Endothelial cell of umbilical vein (primary cell): ENCODE measurements at places on chromosomes 6 and 20. TPM values are rescaled to one million over a fixed set of nuclear protein-coding genes. Genes with fewer than 3 reads are reported as not detected.

DNA sequence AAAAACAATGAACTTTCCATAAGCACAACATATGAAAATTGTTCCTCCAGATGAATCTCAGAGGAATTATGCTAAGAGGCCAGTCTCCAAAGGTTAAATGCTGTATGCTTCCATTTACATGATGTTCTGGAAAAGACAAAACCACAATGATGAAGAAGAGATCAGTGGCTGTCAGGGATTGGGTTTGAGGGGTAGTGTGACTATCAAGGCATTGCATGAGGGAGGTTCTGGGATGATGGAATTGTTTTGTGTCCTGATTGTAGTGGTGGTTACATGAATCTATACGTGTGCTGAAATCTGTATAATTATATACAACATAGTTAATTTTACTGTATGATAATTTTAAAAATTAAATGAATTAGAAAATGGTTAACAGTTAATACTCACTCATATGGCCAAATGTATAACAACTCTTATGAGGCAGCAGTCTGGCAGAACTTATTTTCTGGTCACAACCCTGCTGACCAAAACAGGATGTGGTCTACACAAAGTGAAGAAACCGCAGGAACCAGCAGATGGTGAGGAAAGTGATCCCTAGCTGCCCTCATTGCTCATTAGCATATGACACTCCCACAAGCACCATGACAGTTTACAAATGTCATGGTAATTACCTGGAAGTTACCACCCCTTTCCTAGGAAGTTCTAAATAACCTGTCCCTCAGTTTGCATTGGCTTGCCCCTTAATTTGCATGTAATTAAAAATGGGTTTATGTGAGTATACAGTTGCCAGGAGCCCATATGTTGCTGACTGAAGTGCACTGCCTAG, 31.9 kb downstream of the NSFL1C start:
- peak overlapping the region; percentile 50 for H3K27ac ChIP-seq
- H3K4me3 ChIP-seq, result no peak overlapping the region

DNA sequence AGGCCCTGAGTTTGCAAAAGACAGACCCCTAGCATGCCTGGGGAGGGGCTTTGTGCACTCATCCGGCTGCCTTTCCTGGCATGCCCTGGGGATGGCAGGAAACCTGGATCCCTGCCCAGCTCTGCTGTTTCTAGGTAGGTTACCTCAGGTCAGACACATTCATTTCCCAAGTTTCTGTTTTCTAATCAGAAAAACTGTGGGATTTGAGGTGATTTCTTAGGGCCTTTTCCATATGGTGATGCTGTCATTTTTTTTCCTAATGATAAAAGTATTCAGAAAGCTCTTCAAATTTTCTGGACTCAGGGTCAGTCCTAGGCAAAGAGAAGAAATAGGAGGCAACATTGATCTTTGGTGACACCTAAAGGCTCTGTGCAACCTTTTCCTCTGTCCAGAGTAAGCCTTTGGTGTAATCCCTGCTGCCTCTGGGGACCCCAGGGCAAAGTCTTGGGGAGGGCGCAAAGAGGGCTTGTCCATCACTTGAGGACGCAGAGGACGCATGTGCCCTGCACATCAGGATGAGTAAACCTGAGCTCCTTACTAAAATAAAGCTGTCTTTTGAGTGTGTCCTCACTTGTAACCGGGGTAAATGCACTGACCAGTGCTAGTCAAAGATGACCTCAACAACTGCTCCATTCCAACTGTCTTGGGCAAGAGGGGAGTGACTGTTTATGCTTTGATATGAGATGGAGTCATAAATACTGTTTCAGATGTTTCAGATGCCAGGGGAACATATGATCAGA, 13.5 kb upstream of the TRAM2 start:
- peak; percentile 59 for DNase-seq
- no peaks in the 10 kb centered on the region for H3K36me3 ChIP-seq
- no peak overlapping the region for H3K27ac ChIP-seq
- H3K27me3 ChIP-seq, result no peaks in the 10 kb centered on the region
- H3K4me1 ChIP-seq, result peaks cover 14% of the 10 kb centered on the region

The VARS2 gene
- total RNA-seq, result 32.5 and 34.3 TPM in 2 replicates

DNA sequence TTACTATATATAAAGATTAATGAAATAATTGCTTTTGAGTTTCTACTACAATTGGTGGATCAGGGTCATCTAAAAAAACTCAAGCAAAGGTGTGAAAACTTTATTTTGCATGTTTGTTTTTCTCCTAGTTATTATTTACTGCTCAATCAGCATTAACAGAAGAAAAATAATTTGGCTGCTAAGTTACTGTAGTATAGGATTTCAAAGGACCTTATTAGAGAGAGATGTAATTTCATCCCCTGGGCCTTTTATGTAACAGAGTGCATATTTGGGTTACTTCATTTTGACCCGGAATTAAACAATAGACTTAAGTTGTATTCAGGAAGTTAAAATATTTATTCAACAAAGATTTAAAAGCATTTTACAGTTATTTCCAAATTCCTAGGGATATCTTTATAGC, 49.8 kb downstream of the EYA4 start:
- H3K27me3 ChIP-seq, result no peaks in the 10 kb centered on the region
- no peak overlapping the region for H3K27ac ChIP-seq
- no peak overlapping the region for H3K4me3 ChIP-seq
- no peaks in the 10 kb centered on the region for H3K4me1 ChIP-seq
- no peak for DNase-seq
- H3K36me3 ChIP-seq, result no peaks in the 10 kb centered on the region

DNA sequence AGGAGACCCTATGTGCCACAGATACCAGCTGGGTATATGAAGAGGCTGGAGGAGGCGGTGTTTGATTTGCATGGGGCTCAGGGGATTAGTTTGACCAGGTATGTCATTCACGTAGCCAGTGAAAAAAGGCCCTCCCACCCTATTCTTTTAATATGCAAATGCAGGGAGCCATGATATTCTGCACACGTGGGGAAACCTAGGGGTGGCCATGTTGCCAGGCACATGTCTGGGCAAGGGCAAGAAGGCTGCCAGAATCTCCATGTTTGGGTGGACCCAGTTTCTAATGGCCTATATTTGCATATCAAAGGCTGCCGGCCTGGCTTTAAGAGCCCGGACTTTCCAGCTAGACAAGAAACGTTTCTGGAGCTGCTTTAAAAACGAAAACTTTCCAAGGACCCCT, 60.4 kb downstream of the SOX4 start:
- H3K4me1 ChIP-seq, result no peaks in the 10 kb centered on the region
- DNase-seq, result no peak
- H3K27me3 ChIP-seq, result no peaks in the 10 kb centered on the region
- H3K36me3 ChIP-seq, result no peaks in the 10 kb centered on the region
- H3K27ac ChIP-seq, result no peak overlapping the region
- no peak overlapping the region for H3K4me3 ChIP-seq

GRCh38 chr6:391559-392440, at the start of gene IRF4:
Gene IRF4, plus strand, starts transcription at chr6:391752. Its CDS starts 1,401 bp downstream, at chr6:393153.
- peak within 1 kb of the TSS; percentile 4 for H3K4me3 ChIP-seq
- no peaks in the 10 kb centered on the region for H3K36me3 ChIP-seq
- H3K27me3 ChIP-seq, result peaks cover 65% of the 10 kb centered on the region
- DNase-seq, result no peak
- peaks cover 6% of the 10 kb centered on the region for H3K4me1 ChIP-seq

DNA sequence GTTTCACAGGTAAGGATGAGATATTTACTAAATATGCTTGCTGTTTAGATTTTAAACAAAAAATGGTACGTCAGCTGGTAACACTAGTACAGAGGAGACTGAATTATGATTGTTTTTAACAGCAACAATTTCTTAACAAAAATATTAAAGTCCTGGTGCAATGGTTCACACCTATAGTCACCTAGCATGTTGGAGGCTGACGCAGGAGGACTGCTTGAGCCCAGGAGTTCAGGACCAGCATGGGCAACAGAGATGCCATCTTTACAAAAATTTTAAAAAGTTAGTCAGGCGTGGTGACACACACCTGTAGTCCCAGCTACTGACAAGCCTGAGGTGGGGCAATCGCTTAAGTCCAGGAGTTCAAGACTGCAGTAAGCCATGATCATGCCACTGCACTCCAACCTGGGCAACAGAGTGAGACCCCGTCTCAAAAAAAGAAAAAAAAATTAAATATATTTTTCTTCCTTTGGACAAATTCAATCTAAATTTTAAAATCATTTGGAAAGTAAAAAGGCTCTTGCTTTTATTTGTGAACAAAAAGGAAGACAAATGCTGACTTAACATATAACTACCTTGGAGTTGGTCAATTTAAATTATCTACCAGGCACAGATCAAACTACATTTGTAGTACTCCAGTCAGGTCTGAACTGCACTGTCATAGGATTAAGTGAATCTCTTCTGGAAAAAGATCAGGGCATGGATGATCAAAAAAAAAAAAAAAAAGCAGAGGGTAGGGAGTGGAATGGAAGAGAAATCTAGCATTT, 38.2 kb upstream of the RUNX2 start:
- H3K36me3 ChIP-seq, result no peaks in the 10 kb centered on the region
- no peaks in the 10 kb centered on the region for H3K27me3 ChIP-seq
- DNase-seq, result no peak
- no peak overlapping the region for H3K27ac ChIP-seq
- H3K4me1 ChIP-seq, result no peaks in the 10 kb centered on the region
- H3K4me3 ChIP-seq, result no peak overlapping the region

DNA sequence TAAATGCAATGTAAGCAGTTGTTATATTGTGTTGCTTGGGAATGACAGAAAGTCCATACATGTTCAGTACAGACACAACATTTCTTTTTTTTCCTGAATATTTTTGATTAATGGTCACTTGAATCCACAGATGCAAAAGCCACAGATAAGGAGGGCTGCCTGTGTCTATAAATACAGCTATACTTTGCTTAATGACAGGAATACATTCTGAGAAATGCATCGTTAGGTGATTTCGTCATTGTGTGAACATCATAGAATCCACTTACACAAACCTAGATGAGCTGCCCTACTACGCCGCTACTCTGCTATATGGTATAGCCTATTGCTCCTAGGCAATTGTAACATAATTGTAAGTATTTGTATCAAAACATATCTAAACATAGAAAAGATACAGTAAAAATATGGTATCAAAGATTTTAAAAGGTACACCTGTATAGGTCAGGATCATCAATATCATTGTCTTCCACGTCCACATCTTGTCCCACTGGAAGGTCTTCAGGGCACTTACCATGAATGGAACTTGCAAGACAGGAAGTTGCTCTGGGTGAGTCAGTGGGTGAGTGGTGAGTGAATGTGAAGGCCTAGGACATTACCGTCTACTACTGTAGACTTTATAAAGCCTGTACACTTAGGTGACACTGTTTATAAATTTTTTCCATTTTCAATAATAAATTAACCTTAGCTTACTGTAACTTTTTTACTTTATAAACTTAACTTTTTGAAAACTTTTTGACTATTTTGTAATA, 27.9 kb upstream of the POPDC3 start:
- H3K27ac ChIP-seq, result no peak overlapping the region
- H3K4me3 ChIP-seq, result no peak overlapping the region
- no peaks in the 10 kb centered on the region for H3K27me3 ChIP-seq
- H3K4me1 ChIP-seq, result peaks cover 28% of the 10 kb centered on the region

DNA sequence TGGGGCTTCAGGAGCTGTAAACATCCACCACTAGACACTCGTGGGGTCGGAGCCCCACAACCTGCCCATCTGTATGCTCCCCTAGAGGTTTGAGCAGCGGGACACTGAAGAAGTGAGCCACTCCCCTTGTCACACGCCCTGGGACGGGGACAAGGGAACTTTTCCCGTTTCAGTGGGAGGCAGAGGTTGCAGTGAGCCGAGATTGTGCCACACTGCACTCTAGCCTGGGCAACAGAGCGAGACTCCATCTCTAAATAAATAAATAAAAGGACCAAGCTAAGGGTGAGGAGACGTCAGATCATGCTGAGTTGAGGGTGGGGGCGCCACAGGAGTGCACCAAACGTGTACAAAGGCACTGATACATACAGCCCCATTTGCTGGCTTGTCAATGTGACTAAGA, 8.4 kb downstream of the ZCCHC3 start:
- no peak overlapping the region for H3K4me3 ChIP-seq
- H3K4me1 ChIP-seq, result peaks cover 24% of the 10 kb centered on the region
- DNase-seq, result no peak

- H3K27ac ChIP-seq, result no peak overlapping the region
- H3K36me3 ChIP-seq, result no peaks in the 10 kb centered on the region
- peaks cover 20% of the 10 kb centered on the region for H3K4me1 ChIP-seq
- no peak for DNase-seq
These were observed 731 bp downstream of the TUBB2B start for GRCh38 chr6:3226481-3227362.

The GJA10 gene
- total RNA-seq, result not detected in 2 replicates

GRCh38 chr20:36152261-36152660, 2.3 kb upstream of the EPB41L1 start:
- DNase-seq, result no peak
- H3K4me3 ChIP-seq, result no peak overlapping the region
- peaks cover 12% of the 10 kb centered on the region for H3K4me1 ChIP-seq
- no peaks in the 10 kb centered on the region for H3K27me3 ChIP-seq

The DYNLRB1 gene
- 133 and 142 TPM in 2 replicates for total RNA-seq

GRCh38 chr6:111562246-111562645, 43.4 kb downstream of the TRAF3IP2 start:
- no peak overlapping the region for H3K4me3 ChIP-seq
- no peak overlapping the region for H3K27ac ChIP-seq
- peaks cover 32% of the 10 kb centered on the region for H3K4me1 ChIP-seq
- no peaks in the 10 kb centered on the region for H3K36me3 ChIP-seq
- DNase-seq, result no peak

The VGLL2 gene
- total RNA-seq, result not detected in 2 replicates

- no peaks in the 10 kb centered on the region for H3K36me3 ChIP-seq
- H3K4me3 ChIP-seq, result no peak overlapping the region
- no peak overlapping the region for H3K27ac ChIP-seq
These were observed 1.6 kb upstream of the TRIB3 start for GRCh38 chr20:378961-379336.

GRCh38 chr6:108464418-108465097, 96.2 kb upstream of the FOXO3 start:
- no peak overlapping the region for H3K4me3 ChIP-seq
- H3K36me3 ChIP-seq, result no peaks in the 10 kb centered on the region
- DNase-seq, result no peak
- H3K4me1 ChIP-seq, result peaks cover 6% of the 10 kb centered on the region
- no peak overlapping the region for H3K27ac ChIP-seq

DNA sequence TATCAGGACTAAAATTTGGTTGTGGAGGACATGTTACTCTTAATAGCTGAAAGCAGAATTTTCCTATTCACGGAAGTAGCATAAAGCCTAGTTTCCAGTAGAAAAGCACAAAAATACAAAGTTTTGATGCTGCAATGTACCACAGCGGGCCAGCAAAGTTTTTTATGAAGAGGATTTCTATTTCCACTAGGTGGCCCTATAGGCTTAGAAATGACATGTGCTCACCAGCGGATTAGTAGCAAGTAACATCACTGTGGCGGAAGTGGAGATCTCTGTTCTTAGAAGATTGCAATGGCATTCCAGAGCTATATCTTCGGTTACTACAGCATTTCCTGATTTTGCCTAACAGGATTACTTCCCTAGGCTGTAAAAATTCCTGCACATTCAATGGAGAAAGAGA, 1219.0 kb upstream of the EYS start:
- no peaks in the 10 kb centered on the region for H3K27me3 ChIP-seq
- DNase-seq, result no peak
- no peaks in the 10 kb centered on the region for H3K4me1 ChIP-seq
- no peaks in the 10 kb centered on the region for H3K36me3 ChIP-seq
- no peak overlapping the region for H3K4me3 ChIP-seq
- H3K27ac ChIP-seq, result no peak overlapping the region

The ADGRF4 gene
- not detected in 2 replicates for total RNA-seq

The OTOR gene
- total RNA-seq, result not detected in 2 replicates
